ENCODE measurements at places on chromosomes 4 and X.
A peak's percentile ranks its signal among the peaks of the same experiment; 100 is the strongest.

DNA sequence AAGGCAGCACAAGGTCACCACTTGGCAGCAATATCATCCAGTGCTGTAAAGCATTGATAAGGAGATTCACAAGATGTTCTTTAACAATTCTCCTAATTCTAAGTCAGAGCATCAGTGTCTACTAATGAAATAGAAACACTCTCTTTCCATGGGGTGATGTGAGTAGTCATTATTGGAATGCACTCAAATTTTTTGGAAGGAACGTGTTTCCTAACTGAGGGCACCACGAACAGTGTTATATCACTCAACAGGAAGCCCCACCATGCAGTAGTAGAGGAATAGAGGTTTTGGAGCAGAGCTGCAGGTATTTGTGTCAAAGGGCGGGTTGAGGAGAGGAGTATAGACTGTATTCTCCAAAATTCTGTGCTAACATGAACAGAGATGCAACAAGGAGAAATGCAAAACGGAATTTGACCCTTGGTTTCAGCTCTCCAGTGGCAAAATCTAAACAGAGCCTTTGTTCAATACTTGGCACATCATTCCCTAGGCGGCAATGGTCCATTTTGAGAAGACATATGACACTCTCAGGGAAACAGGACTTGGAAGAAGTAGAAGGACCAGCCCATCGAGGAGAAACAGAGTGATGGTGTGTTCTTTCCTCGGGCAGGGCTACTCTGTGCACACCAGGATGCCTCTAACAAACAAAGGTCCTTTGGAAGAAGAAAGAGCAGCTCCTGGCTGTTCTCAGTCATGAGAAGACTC is 98.9 kb downstream of the CPEB2 start:
- DNase-seq = peak; percentile 40

GRCh38 chr4:28362169-28362568 is 1501.5 kb downstream of the STIM2 start:
- DNase-seq = no peak

DNA sequence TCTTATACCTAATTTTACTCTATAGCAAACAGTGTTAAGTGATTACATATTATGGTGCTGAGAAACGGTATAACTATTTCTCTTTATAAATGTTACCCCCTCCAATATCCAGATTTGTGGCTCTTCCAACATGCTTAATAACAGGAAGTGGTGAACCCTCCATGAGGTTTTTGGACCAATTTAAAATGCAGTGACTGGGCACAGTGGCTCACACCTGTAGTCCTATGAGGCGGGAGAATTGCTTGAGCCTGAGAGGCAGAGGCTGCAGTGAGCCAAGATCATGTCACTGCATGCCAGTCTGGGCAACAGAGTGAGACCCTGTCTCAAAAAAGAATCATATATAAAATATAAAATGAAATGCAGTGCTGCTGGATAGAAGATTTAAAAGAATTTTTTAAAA is 137.3 kb downstream of the MGST2 start:
- DNase-seq = no peak

DNA sequence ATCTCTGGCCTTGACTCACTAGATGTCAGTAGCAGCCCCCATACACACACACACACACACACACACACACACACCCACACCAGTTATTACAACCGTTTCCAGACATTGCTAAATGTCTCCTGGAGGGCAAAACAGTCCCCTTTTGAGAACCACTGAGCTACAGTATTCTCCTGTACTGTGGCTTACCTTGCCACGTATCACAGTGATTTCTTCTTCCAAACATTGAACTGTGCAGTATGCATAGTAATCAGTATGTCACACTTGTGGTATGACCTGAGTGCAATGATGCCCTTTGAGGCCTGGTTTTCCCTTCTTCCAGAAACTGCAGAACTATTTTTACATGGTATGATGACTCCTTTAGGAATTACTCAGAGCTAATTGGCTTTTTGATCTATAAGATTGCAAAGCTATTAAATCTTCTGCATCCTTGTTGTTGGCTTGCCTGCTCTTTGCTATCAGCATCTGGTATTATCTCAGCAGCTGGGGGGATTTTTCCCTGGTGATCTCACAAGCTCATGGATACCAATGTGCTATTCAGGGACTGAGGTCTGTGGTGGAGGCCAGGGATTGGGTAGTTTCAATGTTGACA is 3.6 kb upstream of the THOC2 start:
- peak; percentile 54 for DNase-seq

DNA sequence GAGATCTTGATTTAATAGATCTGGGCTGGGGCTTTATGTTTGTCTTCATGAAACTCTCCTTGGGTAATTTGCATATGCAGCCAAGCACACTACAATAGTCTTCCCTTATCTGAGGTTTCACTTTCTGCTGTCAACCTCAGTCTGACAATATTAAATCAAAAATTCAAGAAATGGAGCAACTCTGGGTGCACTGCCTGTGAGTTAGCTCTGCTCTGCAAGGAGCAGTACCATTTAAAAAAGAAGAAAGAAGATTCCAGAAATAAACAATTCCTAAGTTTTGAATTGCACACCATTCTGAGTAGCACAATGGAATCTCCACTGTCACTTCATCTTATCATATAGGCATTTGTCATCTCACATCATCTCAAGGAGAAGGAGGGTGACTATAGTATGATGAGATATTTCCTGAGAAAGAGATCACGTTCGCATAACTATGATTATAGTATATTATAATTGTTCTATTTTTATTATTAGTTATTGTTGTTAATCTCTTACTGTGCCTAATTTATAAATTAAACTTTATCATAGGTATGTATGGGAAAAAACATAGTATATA is 9.4 kb downstream of the FNIP2 start:
- DNase-seq = no peak

DNA sequence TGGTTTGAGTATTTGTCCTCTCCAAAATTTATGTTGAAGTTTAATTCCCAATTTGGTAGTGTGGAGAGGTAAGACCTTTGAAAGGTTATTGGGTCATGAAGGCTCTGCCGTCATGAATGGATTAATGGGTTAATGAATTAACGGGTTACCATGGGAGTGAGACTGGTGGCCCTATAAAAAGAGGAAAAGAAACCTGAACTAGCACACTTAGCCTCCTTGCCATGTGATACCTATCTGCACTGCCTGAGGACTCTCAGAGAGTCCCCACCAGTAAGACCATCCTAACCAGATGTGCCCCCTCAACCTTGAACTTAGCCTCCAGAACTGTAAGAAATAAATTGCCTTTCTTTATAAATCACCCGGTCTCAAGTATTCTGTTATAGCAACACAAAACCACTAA is 39.3 kb downstream of the PAGE1 start:
- DNase-seq = no peak

- peak; percentile 72 for DNase-seq
Measured at GRCh38 chr4:22389240-22389870, 126.5 kb downstream of the ADGRA3 start.

DNA sequence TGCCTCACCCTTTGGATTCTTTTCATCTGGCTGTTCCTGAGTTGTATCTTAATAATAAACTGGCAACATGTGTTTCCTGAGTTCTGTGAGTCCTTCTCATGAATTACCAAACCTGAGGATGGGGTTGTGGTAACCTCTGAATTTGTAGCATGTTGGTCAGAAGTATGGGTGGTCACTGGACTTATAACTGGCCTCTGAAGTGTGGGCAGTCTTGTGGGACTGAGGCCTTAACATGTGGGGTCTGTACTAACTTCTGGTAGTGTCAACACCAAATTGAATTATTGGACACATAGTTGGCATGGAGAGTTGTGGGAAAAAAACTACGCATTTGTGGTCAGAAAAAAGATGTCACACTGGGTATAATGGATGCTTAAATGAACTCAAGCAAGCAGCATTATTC is 45.0 kb upstream of the TNIP3 start:
- no peak for DNase-seq

- DNase-seq = no peak
Measured at GRCh38 chr4:82810176-82810575, 11.6 kb upstream of the SCD5 start.

- DNase-seq = peak; percentile 87
Measured at GRCh38 chr4:24042094-24042493, 152.2 kb upstream of the PPARGC1A start.

DNA sequence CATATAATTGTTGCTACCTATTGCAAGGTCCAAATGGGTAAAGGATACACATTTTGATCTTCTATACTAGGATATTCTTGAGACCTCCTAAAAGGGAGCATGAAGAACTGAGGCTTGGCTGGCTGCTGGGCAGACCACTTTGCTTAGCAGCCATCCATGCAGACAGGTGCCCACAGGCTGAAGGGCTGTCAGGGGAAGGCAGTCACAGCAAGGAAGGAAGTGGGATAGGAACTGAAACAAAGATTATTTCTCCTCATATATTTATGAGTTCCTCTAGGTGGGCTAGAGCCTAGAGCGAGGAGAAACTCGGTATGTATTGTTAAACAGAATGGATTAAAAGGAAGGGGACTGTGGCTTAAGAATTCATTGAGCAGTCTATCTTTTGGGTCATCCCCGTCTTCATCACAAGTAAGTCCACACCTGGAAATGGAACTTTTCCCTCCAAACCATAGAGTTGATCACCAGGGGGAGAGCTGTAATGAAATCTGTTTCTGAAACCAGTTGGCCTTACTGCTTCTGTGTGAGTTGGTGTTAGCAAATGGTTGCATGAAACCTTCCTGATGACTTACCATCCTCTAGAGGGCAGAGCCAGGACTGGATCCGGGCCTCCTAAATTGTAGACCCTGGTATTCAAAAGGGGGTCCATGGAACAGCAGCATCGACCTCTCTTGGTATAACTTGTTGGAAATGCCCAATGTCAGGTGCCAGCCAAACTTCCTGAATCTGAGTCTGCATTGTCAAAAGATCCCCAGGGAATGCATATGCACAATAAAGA is 42.3 kb downstream of the AFF2 start:
- DNase-seq = no peak

Data from LHCN-M2 (cell line).